ENCODE measurements at places on chromosomes 1 and 21.

- peak; percentile 18 for DNase-seq
Measured at GRCh38 chr1:67723620-67724019, 38.6 kb downstream of the GADD45A start.

DNA sequence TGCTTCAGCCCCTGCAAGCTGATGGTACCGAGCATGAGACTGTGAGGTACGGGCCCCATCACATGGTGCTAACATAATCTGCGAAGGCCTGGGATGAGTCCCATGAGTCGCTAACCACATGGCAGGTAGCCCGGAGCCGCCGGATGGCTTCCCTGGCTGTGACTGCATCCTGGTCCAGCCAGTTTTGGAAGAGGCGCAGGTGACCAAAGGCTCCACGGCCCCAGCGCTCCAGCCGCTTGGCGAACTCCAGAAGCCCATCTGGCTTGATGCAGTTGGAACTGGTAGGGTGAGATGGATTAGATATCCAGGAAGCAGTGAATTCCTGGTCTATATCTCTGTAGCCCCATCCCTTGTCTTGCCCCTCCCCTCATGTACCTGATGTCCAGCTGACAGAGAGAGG, 24.6 kb downstream of the LRRC41 start:
- DNase-seq: no peak

DNA sequence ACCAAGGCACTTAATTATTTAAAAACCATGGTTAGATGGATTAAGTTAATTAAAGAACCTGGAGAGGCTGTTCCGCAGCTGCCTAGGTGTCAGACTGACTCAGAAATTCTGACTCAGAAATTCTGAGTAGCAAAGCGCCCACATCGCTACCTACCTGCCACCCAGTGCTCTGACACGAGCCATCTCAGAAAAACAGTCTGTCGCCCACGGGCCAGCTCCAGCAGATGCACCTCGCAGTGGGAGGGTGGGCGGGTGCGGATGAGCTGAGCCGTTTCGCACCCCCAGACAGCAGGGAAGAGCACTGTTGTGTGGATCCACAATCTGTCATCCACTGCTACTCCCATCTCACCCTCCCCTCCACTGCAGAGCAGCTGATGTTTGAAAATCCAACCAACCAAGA, 13.5 kb downstream of the KCNK1 start:
- peak; percentile 9 for DNase-seq

DNA sequence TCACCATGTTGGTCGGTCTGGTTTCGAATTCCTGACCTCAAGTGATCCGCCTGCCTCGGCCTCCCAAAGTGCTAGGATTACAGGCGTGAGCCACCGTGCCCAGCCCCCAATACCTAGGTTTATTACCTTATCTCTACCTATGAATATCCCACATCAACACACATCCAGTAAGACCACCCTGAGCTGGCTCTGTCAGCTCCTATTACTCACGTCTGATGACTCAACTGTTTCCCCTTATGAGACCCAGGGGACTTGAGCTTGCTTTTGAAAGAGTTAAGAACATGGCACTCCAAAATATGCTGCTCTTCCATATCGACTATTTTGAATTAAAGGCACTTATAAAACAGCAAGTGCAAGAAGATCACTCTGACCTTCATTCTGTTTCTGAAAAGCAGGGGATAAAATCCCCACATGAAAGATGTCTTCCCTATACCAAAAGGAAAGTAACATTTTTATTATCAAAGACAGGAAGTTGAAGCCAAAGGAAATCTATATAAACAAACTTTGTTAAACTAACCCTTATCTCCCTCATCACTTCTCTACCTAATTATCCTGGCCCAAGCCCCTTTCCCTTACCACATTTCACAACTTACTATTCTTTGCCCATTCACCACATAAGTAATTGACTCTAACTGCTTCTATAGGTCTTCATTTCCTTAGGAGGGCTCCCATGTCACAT, 41.3 kb upstream of the OSBPL9 start:
- peak; percentile 14 for DNase-seq

- no peak for DNase-seq
Measured at GRCh38 chr1:66383168-66383567, 150.8 kb upstream of the SGIP1 start.

DNA sequence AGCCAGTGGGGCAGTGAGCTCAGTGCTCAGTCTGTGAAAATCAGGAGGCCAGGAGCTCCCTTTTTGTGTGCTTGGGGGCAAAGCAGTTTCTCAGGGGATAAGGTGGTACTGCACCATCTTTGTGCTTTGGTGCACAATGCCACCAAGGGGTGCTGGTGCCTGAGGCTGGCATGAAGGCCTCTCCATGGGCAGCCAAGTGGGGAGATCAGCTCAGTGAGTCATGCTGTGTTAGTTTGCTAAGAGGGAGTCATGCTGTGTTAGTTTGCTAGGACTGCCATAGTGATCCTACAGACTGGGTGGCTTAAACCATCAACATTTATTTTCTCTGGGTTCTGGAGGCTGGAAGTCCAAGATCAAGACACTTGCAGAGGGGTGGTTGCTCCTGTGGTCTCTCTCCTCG, 428.1 kb downstream of the PRDM2 start:
- no peak for DNase-seq
